ENCODE measurements at places on chromosomes 1 and 21.

DNA sequence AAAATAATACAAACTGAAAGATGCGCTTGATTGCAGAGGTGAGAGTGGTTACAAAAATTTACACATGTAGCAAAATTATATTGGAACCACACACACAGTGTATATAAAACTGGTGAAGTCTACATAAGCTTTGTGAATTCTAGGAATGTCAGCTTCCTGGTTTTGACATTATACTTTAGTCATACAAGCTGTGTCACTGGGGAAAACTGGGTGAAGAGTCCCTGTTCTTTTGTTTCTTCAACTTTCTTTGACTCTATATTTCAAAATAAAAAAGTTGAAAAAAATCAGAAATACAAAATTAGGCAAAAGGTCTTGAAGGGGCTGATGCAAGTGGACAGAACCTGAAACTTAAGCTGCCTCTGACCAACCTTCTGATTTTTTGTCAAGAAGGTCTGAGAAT lies 3.0 kb downstream of the C1QC start:
- DNase-seq: no peak

DNA sequence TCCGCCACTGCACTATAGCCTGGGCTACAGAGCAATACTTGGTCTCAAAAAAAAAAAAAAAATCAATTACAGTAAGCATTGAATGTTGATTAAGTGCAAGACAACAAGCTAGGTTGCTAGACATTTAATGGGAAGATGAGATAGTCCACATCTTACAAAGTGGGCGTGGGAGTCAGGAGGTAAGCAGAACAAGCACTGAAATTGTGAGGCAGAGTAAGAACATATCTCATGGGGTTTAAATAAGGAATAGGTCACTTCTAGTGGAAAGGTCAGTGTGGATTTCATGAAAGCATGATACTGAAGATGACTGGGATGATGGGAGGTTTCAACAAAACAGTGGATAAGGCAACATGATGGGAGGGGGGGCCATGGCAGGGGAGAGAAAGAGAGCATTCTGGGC lies 1.9 kb upstream of the OLFML2B start:
- DNase-seq: no peak

DNA sequence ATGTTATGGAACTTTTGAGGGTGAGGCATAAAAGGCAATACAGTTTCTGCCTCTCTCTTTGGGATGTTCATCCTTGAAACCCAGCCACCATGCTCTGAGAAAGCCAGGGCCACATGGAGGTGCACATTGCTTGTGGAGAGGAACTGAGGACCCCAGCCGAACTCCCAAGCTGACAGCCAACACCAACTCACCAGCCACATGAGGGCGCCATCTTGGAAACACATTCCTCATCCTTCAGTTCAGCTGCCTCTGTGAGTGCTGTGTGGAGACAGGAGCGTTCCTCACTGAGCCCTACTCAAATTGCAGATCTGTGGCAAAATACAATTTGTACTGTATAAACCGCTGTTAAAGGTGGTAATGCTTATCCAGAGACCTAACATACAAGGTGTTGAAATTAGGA lies 137.5 kb downstream of the GABPA start:
- DNase-seq: no peak

DNA sequence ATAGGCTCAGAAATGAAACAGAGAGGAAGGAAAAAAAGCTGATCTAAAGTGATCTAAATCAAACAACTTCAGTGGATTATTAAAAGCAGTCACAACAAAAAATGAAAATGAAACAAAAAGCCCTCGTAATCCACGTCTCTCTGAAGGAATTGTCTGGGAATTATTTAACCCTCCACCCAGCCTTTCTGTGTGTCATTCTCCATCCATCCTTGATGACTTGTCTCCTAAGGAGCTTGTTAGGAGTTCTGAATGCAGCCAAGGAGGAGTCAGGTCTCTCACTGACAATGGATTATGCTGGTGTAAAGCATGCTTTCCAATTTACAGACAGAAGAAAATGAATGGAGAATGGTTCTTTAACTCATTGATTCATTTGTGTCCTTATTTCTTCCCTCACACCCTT lies 359.3 kb upstream of the RUNX1 start:
- no peak for DNase-seq

- DNase-seq: no peak
Measured at GRCh38 chr1:219099307-219099706, 74.4 kb upstream of the LYPLAL1 start.

- no peak for DNase-seq
Measured at GRCh38 chr1:54834007-54834541, 33.0 kb upstream of the TTC22 start.

- DNase-seq: no peak
Measured at GRCh38 chr1:175268720-175269119, 76.1 kb upstream of the KIAA0040 start.

- DNase-seq: no peak
Measured at GRCh38 chr1:155834296-155834926, 22.6 kb downstream of the GON4L start.
